ENCODE measurements at places on chromosomes 1 and 21. TPM values are rescaled to one million over a fixed set of nuclear protein-coding genes. Genes with fewer than 3 reads are reported as not detected.

- H3K36me3 ChIP-seq, result no peaks in the 10 kb centered on the region
- H3K4me1 ChIP-seq, result no peaks in the 10 kb centered on the region
- peaks cover 12% of the 10 kb centered on the region for H3K27me3 ChIP-seq
- H3K4me3 ChIP-seq, result no peak overlapping the region
- H3K27ac ChIP-seq, result no peak overlapping the region
Observed at GRCh38 chr1:153231363-153231762, 14.0 kb downstream of the PRR9 start.

- no peak overlapping the region for H3K4me3 ChIP-seq
- no peaks in the 10 kb centered on the region for H3K36me3 ChIP-seq
- H3K27me3 ChIP-seq, result no peaks in the 10 kb centered on the region
- no peak for DNase-seq
- no peaks in the 10 kb centered on the region for H3K4me1 ChIP-seq
Observed at GRCh38 chr1:177432897-177433296, 262.1 kb downstream of the BRINP2 start.

AMY1A gene
- total RNA-seq, result not detected

SPRR1B gene
- total RNA-seq, result not detected

TTC39A gene
- total RNA-seq, result not detected

- peaks cover 13% of the 10 kb centered on the region for H3K36me3 ChIP-seq
- peaks cover 1% of the 10 kb centered on the region for H3K27me3 ChIP-seq
- peaks cover 18% of the 10 kb centered on the region for H3K4me1 ChIP-seq
- no peak overlapping the region for H3K4me3 ChIP-seq
- DNase-seq, result no peak
- no peak overlapping the region for H3K27ac ChIP-seq
Observed at GRCh38 chr1:28326515-28326914, 2.3 kb upstream of the MED18 start.

Data from activated CD4-positive, alpha-beta memory T cell treated with anti-CD3 and anti-CD28 coated beads for 36 hours (primary cell).